ENCODE measurements at places on chromosomes 7 and 10.

DNA sequence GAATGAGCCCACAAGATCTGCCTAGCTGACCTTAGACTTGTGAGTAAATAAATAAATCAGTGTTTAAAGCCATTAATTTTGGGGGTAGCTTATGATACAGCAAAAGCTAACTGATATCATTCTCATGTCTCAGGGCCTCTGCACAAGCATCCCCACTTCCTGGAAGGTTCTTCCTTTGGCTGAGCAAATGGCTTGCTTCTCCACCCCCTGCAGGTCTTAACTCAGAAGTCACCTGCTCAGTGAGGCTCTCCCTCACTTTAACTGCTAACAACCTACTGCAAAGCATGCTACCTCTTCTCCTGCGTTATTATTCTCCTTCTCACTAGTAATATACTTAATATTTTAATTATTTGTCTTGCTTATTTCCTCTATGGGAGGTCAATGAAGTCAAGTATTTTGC, 167.3 kb downstream of the TPK1 start:
- peaks cover 20% of the 10 kb centered on the region for H3K36me3 ChIP-seq
- DNase-seq: no peak
- no peaks in the 10 kb centered on the region for H3K27me3 ChIP-seq
- no peak overlapping the region for H3K27ac ChIP-seq
- no peaks in the 10 kb centered on the region for H3K4me1 ChIP-seq

DNA sequence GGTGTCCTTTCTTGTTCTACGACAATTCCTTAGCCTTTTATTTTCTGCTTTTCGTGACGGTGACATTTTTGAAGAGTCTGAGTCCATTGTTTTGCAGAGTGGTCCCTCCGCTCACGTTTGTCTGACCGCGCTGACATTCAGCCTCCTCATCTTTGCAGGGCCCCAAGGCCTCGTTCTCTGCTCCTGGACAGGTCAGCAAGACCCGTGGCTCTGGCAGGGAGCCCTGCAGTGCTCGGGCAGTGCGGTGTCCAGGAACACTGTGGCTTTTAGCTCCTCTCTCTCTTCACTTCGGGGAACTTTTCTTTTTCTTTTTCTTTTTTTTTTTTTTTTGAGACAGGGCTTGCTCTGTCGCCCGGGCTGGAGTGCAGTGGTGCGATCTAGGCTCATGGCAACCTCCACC, 142.5 kb downstream of the DNAJB6 start:
- H3K4me1 ChIP-seq: no peaks in the 10 kb centered on the region
- DNase-seq: no peak
- peaks cover 4% of the 10 kb centered on the region for H3K27me3 ChIP-seq
- H3K36me3 ChIP-seq: no peaks in the 10 kb centered on the region
- no peak overlapping the region for H3K27ac ChIP-seq

- H3K27ac ChIP-seq: no peak overlapping the region
Observed at GRCh38 chr7:72335561-72336381, 76.4 kb downstream of the CALN1 start.

DNA sequence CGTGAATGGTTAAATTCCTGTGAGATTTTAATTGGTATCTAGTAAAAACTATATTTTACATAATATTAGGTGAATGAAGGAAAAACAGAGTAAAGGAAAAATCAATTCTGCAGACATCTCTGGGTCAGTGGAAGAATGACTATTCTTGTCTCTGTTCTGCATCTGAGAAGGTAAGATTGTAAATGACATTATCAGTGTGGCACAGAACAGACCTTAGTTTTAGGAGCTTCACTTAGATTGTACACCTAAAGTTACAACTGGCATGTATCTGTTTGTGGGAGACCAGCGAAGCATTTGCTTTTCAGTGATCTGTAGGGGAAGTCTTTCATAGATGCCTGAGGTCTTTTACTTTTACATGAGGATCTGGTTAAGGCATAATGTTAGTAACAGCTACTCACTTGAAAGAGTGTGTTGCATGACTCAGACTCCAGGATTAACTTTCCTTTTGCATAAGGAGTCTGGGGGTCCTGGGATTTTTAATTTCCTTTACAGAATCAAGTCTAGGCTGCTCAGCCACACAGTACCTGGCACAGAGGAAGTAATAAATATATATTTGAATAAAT, 56.2 kb downstream of the JMJD1C start:
- peaks cover 12% of the 10 kb centered on the region for H3K4me1 ChIP-seq
- H3K4me3 ChIP-seq: no peak overlapping the region
- DNase-seq: no peak
- H3K27ac ChIP-seq: no peak overlapping the region

DNA sequence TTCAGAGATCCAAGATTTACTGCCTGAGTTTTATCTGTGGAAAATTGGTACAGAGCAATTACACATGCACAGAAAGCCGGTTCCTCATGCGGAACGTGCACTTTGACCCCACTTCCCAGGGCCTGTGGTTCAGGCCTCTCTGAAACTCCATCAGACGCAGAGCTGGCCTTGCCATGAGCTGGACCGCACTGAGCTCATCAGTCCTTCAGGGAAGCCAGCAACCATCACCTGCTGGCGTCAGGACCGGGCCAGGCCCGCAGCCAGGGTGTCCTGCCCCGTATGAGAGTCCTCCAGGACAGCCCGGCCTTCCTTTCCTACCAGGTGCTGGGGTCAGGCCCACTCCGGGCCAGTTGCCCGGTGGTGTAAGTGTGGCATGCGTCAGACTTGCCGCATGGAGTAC, 446.5 kb upstream of the FOXK1 start:
- no peak overlapping the region for H3K27ac ChIP-seq
- no peaks in the 10 kb centered on the region for H3K36me3 ChIP-seq
- DNase-seq: no peak
- peaks cover 5% of the 10 kb centered on the region for H3K27me3 ChIP-seq
- peaks cover 5% of the 10 kb centered on the region for H3K4me1 ChIP-seq

GRCh38 chr7:81506609-81507008, 263.2 kb downstream of the HGF start:
- no peaks in the 10 kb centered on the region for H3K4me1 ChIP-seq
- H3K27me3 ChIP-seq: no peaks in the 10 kb centered on the region
- H3K27ac ChIP-seq: no peak overlapping the region
- no peaks in the 10 kb centered on the region for H3K36me3 ChIP-seq
- H3K4me3 ChIP-seq: no peak overlapping the region

All from naive B cell (primary cell).